Epithelial cell of umbilical artery (primary cell): ENCODE measurements at places on chromosomes 7 and 10. TPM values are rescaled to one million over a fixed set of nuclear protein-coding genes. Genes with fewer than 3 reads are reported as not detected.

The ACSM6 gene
- total RNA-seq: not detected in 2 replicates

The LRRC4 gene
- 0.32 and 0.61 TPM in 2 replicates for total RNA-seq

The CLCN1 gene
- not detected in 2 replicates for total RNA-seq

The CCDC3 gene
- total RNA-seq: 0.61 and 1.3 TPM in 2 replicates

The TMEM140 gene
- 4.2 and 22.3 TPM in 2 replicates for total RNA-seq

The ENTPD1 gene
- 16.0 and 24.0 TPM in 2 replicates for total RNA-seq
